Kasumi-1 (cell line): ENCODE measurements at places on chromosomes 13 and 19.

DNA sequence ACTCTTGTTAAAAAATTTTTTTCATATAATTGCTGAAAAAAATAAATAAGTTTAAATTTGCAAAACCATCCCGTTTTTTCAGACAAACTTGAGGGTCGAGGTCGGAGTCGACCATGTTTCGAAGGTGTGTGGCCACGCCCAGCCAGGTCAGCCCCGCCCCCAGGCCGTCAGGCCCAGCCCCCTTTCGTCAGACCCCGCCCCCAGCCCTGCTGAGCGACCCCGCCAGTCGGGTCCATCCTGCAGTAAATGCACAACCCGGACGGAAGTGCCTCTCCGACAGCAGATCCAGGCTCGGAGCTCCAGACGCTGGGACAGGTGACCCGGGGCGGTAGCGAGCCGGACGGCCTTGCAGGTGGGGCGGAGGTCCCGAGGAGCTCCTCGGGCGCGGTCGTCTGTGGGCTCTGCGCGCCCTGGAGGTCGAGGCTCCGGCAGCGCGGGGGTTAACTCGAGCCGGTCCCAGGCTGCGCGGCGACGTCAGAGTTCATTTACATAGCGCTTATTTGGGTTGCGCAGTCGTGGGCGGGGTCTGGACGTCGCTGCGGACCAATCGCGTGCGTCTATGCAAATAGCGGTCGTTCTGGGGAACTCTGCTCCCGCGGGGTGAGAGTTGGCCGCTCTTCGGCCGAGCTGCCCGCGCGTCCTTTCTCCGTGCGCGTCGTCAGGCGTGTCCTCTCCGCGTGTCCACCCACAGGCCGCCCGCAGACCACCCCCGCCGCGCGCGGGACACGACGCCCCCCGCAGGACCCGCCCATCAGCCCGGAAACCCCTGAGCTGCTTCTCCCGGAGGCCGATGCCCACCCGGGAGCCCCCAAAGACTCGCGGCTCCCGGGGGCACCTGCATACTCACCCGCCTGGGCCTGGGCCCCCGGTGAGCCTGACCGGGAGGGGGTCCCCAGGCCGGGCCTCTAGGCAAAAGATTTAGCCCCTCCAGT lies at the start of gene OCEL1:
Gene OCEL1 (plus strand): TSS at position 225 of the 932 bp plus-strand sequence. CDS start 22 bp downstream, at position 247.
- DNase-seq: peak; percentile 97

DNA sequence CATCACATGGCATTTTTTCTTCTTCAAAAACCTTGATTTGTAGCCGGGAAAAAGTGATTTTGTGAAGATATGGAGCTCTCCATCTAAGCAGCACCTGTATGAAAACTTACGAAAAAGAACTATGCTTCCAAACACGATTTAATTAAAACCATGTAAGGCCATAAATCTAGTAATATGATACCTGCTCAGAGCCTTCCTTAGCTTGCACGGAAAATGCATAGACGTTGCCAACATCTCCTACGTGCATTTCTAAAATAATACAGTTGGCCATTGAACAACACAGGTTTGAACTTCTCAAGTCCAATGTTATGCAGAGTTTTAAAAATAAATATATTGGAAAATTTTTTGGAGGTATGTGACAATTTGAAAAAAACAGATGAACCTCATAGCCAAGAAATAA lies 59.1 kb upstream of the RNF113B start:
- DNase-seq: no peak

DNA sequence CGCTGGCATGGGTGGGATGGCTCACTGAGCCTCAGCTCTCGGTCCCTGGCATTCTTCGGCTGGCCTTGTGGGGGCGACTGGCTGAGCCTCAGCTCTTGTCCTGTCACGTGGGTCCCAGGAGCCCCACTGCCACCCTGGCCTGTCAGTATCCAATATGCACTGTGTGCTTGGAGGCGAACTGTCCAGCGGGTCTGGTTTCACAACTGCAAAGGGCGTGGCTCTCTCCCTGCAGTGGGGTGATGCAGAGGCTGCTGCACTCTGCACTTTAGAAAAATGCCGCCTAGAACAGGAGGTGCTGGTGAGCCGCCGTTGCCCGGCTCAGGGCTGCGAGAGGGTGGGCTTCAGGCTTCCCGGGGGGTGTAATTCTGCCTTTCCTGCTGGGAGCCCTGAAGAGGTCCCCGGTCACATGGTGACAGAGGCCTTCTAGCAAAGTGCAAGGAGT lies 17.0 kb upstream of the TMEM255B start:
- DNase-seq: peak; percentile 42

DNA sequence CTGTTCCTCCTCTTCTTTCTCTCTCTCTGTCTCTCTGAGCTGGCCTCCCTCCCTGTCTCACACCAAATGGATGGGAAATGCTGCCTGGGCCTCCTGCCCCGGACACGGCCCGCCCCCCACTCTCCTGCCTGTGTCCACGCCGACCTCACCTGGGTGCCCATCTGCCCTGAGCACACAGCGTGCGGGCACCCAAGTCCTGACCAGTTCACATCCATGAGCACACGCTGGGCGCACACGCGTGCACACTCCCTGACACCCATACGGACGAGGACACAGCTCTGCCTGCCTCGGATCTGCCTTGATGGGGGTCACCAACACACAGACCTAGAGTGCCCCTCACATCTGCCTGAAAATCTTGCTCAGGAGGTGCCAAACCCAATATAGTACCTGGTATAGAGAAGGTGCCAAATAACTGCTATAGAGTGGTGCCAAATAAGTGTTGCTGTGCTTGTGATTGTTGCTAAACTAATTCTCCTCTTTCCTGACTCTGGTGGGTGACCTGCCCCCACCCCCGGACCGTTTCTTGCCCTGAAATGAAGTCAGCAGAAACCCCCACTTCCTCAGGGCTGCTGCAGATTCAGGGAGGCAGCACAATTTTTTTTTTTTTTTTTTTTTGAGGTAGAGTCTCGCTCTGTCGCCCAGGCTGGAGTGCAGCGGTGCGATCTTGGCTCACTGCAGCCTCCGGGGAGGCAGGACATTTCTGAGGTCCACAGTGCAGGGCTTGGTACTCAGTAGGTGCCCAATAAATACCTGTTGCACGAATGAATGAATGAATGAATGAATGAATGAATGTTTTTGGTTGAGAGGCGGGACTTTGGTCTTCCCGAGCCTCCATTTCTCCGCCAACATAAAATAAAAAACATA lies 4.6 kb downstream of the NFIC start:
- DNase-seq: no peak

DNA sequence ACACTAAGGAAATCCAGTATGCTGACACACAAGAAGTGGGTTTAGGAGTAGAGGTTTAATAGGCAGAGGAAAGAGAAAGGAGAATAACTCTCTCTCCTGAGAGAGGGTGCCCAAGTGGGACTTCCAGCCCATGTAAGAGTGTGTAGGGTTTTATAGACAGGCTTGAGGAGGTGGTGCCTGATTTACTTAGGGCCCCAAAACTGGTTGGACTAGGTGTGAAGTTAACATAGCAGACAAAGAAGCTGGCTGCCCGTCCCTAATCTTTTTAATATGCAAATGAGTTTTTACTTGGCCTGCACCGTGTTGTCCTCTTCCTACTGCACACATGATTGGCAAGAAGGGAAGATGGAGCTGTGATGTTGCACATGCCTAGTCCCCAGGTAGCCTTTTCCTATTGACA lies 752.5 kb upstream of the SLITRK5 start:
- no peak for DNase-seq

DNA sequence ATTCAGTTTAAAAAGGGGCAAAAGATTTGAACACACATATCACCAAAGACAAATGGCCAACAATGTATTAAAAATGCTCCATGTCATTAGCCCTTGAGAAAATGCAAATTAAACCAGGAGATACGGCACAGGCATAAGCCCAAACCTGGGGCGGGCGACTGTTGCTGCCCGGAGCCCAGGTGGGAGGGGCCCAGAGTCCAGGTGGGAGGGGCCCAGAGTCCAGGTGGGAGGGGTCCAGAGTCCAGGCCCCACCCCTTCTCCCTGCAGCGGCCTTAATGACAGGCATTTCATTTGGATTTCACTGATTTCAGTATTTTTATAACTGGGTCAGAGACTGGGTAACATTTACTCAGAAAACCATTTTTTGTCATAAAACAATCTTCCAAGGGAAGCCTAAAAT lies 78.2 kb downstream of the RASA3 start:
- DNase-seq: no peak

DNA sequence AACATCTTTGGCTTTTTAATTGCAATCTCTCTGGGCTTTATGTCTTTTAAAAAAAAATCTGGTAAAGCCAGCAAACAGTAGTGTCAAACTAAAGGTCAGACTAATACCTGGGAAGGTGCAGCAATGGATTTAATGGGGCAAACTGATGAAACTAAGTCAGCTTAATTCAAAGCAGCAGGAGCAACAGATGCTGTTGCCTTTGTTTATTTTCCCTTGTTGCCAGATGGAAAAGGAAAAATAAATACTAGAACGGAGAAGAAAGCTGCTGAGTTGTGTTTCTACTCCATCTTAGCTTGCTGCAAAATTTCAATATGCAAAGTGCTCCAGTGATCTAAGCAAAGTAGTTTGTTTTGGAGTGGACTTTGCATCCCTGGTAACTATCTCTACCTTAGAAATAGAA lies 1097.8 kb downstream of the PCDH17 start:
- DNase-seq: no peak

DNA sequence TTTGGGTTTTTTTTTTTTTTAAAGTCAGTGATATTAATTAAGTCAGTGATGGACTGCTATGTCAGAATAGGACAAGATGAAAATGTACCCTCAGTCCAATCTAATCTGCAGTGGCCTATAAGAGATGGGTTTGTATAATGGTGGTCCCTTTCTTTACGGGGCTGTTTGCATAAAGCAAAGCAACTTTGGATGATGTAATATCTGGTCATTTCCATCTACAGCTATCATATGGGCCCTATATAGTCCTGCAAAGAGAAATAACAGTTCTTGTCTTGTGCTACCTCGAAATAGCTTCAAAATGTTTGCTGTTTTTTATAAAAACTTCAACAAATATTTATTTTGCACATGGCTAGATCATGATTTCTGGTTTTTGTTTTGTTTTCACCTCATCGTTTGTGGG lies 20.2 kb upstream of the POMP start:
- DNase-seq: no peak

- no peak for DNase-seq
These were observed 4.7 kb upstream of the PTGIR start for GRCh38 chr19:46629546-46630025.

GRCh38 chr13:39612023-39612637 lies 9.1 kb upstream of the LHFPL6 start:
- peak; percentile 59 for DNase-seq

DNA sequence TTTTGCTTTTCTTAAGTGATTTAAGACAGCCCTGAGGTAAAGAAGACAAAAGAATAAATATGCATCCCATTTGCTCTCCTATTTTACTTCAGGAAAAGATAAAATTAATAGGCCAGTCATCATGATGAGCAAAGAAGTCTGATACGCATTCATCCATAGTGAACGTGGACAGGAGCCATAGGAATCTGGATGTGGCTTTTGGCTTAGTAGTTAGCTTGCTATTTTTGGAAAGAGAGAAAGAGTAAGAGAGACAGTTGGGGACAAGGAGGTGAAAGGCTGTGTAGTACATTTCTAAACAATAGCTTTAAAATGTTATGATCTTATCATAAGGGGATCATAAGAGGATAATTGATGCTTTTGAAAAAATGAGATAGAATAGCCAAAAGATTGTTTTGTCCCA lies 545.2 kb downstream of the IRS2 start:
- DNase-seq: no peak

GRCh38 chr19:3966051-3967017 lies 4.6 kb downstream of the DAPK3 start:
- DNase-seq: no peak

GRCh38 chr13:45209229-45209628 lies 8.4 kb upstream of the KCTD4 start:
- no peak for DNase-seq

DNA sequence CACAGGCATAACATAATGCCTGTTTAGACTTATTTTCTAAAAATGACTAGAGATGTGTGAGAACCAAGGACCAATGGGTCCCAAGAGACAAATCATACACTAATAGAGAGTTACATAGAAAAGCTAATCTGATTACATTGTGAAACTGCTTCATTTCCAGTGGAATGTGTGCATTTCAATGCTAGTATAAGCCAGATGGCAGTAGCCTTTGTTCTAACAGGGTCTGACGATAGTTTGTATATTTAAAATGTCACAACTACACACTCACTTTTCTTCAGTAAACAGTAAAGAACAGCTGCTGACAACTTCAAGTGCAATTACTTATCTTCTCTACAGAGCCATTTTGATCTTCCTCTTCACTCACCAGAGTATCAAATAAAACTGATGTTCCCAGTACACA lies 4.3 kb upstream of the SLITRK5 start:
- DNase-seq: no peak

DNA sequence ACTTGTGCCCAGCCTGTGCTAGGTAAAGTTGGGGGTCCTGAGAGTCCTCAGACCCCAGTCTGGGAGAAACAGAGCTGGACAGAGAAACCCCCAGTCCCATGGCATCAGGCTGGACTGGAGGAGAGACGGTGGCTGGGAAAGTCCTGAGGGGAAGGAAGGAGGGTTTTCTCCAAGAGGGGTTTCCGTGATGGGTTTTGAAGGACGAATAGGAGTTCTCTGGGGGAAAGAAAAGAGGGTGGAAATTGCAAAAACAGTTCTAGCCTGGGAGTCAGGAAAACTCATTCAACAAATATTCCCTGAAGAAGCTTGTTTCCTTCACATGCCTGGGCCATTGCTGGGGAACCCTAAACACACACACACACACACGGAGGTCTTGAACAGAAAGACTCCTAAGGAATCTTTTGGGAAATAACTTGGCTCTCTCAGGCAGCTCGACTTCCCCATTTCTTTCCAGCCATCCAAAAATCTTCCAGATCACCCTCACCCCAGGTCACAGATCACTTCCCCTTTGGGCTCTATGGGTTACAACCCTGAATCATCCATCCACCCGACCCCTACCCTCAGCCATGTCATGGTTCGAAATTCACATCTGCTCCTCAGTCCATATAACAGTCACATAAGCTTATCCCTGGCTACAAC lies 47.5 kb downstream of the COLGALT1 start:
- DNase-seq: peak; percentile 34

DNA sequence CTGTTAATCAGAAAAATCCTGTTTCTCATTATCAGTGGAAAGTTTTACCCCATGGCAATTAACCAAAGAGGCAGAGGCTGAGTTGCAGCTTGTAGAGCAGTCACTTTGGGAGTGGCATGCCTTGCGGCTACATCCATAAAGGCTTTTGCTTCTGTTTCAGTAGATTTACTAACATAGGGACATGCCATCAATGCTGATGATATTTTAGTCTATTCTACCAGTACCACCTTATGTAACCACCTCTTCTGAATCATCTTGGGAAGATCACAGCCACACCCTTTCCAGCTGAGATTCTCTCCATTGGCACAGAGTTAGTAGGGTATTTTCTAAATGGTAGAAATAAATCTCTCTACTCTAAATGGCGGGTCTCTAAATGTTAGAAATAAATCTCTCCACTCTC lies 37.5 kb downstream of the POSTN start:
- DNase-seq: no peak

GRCh38 chr19:33514885-33515551 lies 6.6 kb downstream of the PEPD start:
- DNase-seq: no peak

DNA sequence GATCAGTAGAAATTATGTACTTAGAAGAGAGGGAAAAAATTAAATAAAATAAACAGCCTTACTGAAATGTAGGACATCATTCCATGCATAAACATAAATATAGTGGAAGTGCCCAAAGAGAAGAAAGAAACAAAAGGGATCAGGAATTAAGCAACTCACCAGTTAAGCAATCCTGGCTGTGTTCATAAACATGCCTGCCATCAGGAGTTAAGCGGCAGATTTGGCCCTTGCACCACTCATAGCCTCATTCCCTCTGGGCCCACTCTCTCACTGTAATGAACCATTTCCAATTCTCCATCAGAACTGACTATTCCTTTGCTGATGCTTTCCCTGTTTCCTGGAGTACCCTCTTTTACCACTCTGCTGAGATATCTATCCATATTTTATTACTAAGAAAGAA lies 281.4 kb downstream of the LHFPL6 start:
- DNase-seq: no peak
